ENCODE measurements at places on chromosomes 2 and 18.

GRCh38 chr2:15050483-15050882 is 418.0 kb downstream of the LRATD1 start:
- no peak for DNase-seq

DNA sequence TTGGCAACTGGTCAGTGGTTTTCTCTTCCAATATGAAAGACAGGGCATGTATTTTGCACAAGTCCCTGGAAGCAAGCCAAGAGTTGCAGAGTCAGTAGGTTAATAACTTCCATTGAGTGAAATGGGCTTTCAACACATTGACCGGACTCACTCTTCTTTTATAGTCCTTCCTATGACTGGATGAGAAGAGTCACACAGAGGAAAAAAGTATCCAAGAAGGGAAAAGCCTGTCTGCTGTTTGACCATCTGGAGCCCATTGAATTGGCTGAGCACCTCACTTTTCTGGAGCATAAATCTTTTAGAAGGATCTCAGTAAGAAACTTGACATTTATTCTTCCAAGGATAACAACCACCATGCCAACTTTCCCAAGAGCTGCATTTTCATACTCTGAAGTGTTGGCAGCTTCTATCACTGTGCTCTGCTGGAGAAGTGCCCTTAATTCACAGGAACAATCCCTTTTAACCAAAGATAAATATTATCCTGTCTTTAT is 45.4 kb downstream of the RASGRP3 start:
- no peak for DNase-seq

- DNase-seq = no peak
Observed at GRCh38 chr2:1420746-1421480, 7.7 kb downstream of the TPO start.

- DNase-seq = no peak
Observed at GRCh38 chr2:128309280-128310093, 9.2 kb downstream of the HS6ST1 start.

GRCh38 chr2:186648130-186648529 is 45.7 kb upstream of the FAM171B start:
- DNase-seq = no peak

DNA sequence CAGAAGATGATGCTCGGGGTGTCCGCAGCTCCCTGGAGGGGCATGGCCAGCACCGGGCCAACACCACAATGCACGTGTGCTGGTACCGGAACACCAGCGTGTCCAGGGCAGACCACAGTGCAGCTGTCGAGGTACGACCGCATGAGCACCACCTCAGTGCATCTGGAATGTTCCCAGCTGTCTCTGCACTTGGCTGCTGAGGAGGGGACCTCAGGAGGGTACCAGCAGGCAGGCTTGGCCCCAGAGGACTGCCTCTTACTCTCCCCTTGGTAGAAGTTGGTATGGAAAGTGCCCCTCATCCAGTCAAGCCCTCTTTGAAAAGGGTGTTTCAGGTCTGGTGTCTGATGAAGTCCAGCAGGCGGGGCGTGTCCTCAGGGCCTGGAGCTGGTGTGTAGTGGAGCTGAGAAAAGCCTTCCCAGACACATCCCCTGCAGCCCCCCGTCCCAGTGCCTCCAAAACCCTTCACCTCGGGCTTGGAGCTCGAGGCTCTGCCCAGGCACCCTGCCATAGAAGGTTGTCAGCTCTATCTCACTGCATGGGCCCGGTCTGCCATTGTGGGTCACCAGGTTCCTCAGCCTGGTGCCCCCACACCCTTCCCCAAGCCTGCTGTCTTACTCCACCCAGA is 16.7 kb downstream of the STK25 start:
- no peak for DNase-seq

GRCh38 chr18:55912071-55912470 is 324.1 kb upstream of the TCF4 start:
- DNase-seq = no peak

GRCh38 chr2:184528119-184528518 is 70.2 kb upstream of the ZNF804A start:
- no peak for DNase-seq

DNA sequence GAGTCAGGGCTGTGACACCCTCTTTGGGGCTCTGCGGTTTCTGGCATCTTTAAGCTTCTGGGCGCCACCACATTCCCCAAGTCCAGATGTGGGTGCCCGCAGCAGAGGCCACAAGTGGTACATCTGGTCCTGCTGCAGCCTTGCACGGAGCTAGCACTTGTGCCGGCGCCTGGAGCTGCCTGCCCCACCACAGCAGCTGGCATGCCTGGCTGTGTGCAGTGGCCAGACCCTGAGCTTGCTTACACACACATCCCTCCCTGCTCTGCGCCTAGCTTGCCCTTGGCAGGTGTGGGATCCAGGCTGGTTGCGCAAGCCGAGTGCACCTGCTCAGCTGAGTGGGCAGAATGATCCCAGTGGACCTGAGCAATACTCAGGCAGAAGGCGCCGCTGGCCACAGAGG is 27.3 kb downstream of the SLC4A10 start:
- no peak for DNase-seq

DNA sequence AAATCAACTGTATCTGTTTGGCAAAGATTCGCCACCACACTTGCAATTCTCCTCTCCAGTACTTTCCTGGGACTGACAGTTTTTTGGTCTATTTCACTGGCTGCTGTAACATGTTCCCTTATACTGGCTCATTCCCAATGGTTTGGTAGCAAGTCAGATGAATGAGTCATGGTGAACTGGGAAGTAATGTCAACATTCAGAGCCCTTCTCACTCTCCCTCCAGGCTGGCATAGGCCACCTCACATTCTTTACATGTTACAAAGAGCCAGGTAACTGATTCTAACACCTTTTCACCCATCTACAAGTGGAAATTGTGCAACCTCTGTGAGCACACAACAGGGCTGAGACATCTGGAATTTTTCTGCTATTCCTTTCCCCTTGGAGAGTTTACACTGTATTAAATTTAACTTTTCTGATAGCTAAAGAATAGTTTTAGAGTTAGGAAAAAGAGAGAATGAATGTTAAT is 111.3 kb upstream of the TLK1 start:
- DNase-seq = no peak

GRCh38 chr2:188326669-188327301 is 35.1 kb downstream of the GULP1 start:
- DNase-seq = no peak

DNA sequence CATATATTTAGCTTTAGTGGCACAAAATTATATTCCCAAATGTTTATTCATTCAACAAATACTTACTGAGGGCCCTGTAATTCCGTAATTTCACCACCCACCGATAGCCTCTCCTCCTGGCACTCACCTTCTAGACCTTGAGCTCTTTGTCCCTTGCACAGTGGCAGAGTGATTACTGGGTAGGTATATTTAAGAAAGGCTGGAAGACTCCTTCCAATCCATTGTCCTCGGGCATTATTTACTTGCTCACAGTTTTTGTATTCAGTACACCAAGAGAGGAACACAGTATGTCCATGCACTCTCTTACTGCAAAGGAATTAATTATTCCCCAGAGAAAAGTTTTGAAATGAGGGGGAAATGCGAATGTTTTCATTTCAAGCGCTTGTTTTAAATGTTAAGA is 1.1 kb upstream of the CDCA7 start:
- DNase-seq = no peak

- no peak for DNase-seq
Observed at GRCh38 chr2:86194751-86195054, 559 bp downstream of the IMMT start.

DNA sequence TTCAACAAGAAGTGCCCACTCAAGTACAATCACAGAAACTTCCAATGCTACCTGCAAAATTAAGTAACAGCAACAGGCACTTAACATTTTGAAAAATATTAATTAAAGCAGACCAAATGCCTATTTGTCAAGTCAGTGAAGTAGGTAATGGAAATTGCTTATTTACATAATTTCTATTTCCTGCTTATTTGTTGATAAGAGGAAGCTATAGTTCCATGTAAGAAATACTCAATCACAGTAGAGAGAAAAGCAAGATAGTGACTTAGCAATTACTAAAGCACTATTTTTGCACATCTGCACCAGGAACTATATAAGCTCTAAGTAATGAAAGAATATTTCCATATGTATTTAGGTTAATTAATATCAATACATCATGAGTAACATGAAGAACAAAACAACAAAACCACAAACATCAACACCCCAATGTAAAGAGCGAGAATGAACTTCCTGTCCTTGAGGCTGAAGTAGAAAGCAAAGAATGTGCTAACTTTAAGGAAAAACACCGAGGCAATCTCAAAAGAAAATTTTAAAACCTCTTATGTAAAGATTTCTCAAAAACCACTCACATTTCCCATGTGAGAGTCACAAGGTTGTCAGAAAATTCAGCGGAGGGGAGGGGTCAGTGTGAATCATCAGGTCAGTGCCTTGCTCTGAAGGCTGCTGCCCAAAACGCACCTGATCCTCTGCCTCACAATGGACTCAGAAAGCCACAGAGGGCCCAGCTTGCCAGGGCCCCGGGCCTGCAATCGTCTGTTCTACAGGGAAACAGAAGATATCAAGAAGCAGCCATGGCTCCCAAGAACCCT is 12.5 kb downstream of the NPC1 start:
- no peak for DNase-seq

GRCh38 chr2:168608796-168609195 is 152.7 kb downstream of the CERS6 start:
- DNase-seq = no peak

- DNase-seq = no peak
Observed at GRCh38 chr18:75428490-75428889, 987 bp upstream of the SMIM21 start.

GRCh38 chr2:104736026-104736425 is 117.9 kb upstream of the POU3F3 start:
- no peak for DNase-seq

GRCh38 chr2:206873423-206873822 is 65.9 kb upstream of the CPO start:
- no peak for DNase-seq
